ENCODE measurements at places on chromosomes 5 and 9. TPM values are rescaled to one million over a fixed set of nuclear protein-coding genes. Genes with fewer than 3 reads are reported as not detected.

DNA sequence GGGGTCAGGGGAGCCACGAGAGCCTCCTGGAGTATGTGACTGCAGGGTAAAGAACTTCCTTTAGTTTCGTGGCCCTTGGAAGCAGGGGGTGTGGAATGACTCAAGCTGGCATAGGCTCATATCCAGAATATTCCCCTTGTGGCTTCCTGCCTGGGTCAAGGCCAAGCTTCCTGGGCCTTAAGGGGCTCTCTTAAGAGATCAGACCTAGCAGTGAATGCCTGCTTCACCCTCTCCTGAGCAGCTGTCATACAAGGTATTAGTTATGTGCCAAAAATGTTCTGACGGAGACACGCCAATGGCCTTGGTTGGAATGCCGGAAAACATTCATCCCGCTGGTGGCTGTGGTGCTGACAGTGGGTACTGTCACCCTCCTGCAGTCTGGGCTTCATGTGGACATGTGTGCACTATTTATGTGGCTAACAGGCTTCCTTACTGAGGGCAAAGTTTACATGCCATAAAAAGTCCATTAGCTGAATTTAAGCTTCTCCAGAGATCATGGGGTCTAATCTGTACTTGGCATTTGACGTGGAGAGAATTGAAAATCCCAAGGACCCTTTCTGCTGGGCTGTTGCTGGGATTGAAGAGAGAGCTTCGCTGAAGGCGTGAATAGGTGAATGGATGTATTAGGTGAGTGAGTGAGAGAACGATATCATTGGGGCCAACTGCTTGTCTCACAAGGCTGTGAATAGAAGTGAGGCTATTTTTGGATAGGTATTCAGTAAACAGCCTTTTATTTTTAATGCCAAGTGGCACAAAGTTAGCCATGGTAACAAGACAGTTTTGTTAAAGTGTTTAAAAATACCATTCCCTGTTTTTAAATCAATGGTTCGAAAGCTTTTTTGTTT lies 156.8 kb downstream of the MACROH2A1 start:
- DNase-seq, result no peak

DNA sequence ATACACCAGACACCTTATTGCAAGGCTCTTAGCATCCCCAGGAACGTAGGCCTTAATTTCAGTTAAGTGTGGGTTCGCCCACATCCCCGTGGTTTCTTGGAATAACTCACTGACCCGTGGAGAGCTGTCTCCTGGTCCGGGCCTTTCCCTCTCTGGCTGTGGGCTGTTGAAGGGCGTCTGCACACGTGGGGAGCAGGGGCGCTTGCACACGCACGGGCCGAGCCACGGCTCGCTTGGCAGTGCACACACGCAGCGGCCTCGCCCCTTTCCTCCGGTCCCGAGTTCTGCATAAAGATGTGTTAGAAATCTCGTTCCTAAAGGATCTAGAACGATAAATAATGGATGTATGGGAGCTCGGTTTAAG lies 141.9 kb downstream of the PBX3 start:
- no peak for DNase-seq

GRCh38 chr9:20582150-20582549 lies 40.1 kb downstream of the MLLT3 start:
- DNase-seq, result no peak

DNA sequence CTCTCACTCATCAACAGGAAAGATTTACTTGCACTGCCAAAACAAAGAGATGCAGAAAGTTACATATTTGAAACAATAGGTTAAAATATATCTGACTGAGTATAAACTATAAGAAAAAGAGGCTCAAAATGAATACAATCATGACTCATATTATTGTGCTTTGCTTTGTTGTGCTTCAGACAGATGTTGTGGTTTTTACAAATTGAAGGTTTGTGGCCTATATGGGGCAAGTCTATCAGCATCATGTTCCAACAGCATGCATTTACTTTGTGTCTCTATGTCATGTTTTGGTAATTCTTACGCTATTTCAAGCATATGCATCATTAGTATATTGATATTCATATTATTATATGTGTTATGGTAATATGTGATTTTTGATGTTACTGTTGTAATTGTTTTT lies 330.0 kb downstream of the PRR16 start:
- DNase-seq, result no peak

DNA sequence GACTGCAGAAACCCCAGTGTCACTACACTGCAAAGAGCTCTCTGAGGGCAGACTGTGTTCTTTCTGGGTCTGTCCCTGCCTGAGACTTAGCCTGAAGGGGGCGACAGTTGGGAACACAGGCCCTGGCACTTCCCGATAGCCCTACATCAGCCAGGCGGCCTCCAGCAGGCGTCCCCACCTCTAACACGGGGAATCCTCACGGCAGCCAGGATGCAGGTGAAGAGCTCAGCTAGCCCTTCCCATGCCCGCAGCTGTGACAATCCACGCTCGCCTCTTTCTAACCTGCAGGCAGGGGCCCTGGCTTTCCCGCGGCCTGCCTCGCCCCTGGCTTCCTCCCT lies 5.9 kb downstream of the MED22 start:
- DNase-seq, result no peak

DNA sequence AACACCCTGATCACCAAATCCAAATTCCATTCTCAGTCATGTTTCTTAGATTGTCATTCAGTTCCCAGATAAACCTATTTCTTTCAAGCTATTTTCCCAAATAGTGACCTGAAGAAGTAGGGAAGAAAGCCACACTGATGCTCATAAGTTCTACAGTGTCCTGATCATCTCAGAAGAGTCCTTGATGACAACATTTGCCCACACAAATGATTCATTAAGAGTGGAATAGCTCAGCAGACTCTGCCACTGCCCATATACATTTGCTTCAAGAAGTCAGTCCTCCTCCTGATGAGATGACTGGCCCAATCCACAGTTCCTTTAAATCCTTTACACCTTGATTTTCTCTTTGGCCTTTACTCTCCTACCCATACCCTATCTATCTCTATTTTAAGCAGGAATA lies 283.7 kb upstream of the NR4A3 start:
- no peak for DNase-seq

DNA sequence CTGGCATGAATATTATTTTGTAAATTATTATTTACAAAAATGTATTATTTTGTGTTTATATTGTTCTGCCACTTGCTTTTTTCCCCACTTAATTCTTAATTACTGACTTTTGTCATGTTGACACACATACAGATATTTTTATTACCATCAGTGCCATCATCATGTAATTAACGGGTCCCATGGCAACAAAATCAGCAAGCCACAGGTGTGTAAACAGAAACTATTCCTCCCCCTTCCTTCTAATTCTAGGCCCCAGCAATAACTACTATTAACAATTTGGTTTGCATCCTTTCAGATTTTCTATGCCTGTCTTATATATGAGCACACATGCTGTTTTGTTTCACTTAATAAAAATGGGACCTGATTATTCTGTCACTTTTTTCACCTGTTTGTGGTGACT lies 29.3 kb downstream of the CYFIP2 start:
- DNase-seq, result no peak

DNA sequence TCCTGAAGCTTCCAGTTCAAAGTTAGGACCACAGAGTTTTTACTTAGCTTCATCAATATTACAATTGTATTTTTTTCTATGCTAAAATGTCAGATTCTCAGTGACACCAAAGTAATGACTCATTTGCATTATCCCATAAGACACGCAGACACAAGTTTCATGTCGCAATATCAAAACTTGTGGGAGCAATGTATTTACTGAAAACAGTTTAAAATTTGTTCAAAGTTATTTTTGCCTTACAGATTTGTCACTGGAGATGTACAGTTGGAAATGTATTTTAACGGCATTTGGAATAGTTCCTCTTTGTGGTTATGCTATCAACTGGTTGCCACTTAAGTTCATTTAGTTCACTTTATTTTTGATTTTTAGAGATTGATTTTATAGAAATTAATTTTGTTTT lies 36.2 kb upstream of the DAP start:
- DNase-seq, result no peak

- DNase-seq, result no peak
These were observed 30.5 kb upstream of the NKD2 start for GRCh38 chr5:978054-978453.

DNA sequence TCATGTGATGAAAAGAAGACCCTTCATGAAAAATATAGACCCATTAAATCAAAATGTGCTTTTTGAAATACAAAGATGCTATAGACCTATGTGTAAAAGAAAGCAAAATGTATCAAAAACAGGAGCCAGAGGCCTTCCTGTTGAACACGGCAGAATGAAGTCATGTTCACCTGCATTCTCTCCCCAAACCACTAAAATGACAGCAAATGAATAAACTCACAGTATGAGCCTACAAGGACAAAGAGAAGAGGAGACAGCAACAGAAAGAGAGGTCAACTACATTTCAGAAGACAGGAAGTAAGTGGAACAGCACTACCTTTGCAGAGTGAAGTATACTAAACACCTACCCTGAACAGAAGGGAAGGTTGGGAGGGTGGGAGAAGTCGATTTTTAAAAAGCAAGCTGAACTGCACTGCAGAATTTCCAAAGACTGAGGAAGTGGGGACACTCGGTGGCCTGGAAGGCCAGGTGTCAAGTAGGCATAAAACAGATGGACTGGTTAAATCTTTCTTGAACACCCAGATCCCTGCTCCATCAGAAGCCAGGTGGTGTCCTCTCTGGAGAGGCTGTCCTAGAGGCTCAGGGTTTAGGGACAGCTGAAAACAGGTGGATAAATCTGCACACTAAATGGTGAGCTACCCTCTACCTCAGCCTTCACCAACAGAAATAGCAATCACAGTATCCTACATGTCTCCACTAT lies 48.9 kb downstream of the MED27 start:
- no peak for DNase-seq

DNA sequence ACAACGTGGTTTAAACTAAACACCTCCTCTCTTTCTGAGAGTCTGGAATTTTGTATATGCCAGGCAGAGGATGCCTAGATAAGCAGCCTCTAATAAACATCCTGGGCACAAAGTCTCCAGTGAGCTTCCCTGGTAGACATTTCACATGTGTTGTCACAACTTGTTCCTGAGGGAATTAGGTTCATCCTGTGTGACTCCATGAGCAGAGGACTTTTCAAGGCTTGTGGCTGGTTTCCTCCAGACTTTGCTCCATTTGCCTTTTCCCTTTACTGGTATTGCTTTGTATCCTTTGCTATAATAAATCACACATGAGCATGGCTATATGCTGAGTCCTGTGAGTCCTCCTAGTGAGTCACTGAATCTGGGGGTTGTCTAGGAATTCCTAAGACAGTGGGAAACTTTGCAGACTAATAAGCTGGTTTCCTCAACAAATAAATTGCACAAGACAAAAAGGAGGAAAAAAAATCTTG lies 77.4 kb downstream of the NR2F1-AS1 start:
- DNase-seq, result no peak

DNA sequence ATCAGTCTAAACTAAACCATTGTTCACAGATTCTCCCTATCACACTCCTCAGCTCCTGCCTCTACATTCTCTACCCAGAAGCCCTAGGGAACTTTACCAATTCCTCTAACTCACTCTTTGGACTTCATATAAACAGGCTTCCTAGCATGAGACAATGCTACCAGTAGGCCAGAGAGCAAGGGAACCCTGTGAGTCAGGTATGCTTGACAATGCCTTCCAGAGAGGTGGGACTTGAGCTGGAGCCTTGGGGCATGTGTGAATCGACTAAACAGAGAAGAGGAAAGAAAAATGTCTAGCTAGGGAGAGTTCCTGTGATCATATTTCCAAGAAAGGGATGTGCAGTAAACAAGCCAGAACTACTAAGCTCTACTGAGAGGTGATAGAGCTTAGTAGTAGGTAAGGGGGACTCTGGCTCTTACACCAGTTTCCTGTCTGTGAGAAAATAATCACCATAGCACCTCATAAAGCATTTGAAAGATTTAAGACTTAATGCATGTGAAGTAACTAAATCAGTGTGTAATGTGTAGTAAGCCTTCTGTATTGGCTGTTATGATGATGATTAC lies 6.4 kb upstream of the RFK start:
- no peak for DNase-seq

- DNase-seq, result no peak
These were observed 515.6 kb downstream of the CCDC171 start for GRCh38 chr9:16068476-16068875.

DNA sequence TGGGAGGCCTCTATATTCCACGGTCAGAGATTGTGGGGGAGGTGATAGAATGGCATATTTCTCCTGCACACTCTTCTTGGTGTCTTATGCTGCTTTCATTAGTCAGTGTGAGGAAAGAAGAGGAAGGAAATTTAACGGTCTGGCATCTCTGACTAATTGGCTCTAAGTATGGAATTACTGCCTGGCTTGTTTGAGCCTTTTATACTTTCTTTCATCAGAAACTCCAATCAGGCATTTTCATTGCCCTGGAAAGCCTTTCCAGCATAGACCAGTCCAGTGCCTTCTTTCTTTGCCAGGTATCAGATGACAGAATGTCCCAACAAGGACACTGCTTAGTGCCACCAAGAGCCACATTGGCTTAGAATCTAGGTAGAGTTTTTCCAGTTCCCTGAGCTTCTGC lies 30.2 kb downstream of the CYSTM1 start:
- no peak for DNase-seq

- no peak for DNase-seq
These were observed 133.1 kb downstream of the GABBR2 start for GRCh38 chr9:98575379-98576346.

DNA sequence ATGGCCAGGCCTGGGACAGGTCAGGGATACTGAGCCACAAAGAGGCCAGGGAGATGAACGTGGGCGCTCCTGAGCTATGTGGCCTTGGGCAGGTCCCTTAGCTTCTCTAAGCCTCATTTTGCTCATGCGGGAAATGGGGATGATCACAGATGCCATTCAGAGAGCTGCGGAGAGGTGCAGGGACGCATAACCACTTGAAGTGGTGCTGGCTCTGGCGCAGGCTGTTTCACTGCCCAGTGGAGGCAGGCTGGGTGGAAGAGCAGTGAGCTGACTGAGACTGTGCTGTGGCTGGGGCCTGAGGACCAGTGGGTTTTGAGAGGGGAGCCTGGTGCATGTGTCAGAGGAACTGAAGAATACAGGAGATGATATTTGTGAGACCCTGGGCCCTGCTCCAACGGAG lies 18.4 kb downstream of the CXXC5 start:
- no peak for DNase-seq

- DNase-seq, result no peak
These were observed 140.3 kb downstream of the RASEF start for GRCh38 chr9:82922686-82923085.

DNA sequence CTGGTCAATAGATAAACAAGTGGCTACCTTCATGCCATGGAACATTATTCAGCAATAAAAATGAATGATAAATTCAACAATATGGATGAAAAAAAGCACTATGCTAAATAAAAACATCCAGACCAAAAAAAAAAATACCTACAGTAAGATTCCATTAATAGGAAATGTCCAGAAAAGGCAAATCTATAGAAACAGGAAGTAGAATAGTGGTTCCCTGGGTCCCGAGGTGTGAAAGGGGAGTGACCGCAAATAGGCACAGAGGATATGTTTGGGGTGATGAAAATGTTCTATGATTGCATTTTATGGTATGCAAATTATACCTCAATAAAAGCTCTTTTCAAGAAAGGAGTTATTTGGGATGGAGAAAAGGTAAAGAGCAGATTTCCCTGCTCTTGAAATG lies 3.6 kb upstream of the GPR151 start:
- no peak for DNase-seq

GRCh38 chr5:162485666-162486292 lies 418.2 kb downstream of the GABRG2 start:
- no peak for DNase-seq

GRCh38 chr5:172097356-172097755 lies 90.7 kb downstream of the STK10 start:
- DNase-seq, result no peak

MGAT1 gene
- 98.5 TPM for total RNA-seq

ATG10 gene
- not detected for total RNA-seq

DROSHA gene
- total RNA-seq, result 503 TPM

FCHO2 gene
- total RNA-seq, result 26.6 TPM

DBH gene
- not detected for total RNA-seq

CAPSL gene
- not detected for total RNA-seq

SPEF2 gene
- total RNA-seq, result 5.1 TPM

SPINK4 gene
- total RNA-seq, result 6.6 TPM

ZCCHC7 gene
- 13.2 TPM for total RNA-seq
